ENCODE measurements at places on chromosomes 4 and X.

- no peak for DNase-seq
These were observed 3.3 kb upstream of the SH2D1A start for GRCh38 chrX:124343016-124343415.

DNA sequence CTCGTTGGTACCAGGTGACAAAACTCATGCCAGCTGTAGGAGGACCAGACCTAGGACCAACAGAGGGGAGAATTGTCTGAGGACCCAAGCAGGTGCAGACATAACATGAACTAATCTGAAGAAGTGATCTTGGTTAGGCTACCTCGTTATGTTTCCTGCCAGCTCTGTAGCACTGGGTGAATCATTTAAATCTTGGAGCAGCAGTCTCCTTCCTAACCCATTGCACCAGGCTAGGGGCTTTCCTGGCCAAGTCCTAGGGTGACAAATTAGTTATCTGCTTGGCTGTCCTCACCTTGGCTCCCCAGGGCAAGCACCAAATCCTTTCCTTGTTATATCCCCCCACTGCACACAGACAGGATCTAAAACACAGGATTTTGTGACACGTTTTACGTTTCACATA, 87.8 kb downstream of the WWC2 start:
- DNase-seq = no peak

DNA sequence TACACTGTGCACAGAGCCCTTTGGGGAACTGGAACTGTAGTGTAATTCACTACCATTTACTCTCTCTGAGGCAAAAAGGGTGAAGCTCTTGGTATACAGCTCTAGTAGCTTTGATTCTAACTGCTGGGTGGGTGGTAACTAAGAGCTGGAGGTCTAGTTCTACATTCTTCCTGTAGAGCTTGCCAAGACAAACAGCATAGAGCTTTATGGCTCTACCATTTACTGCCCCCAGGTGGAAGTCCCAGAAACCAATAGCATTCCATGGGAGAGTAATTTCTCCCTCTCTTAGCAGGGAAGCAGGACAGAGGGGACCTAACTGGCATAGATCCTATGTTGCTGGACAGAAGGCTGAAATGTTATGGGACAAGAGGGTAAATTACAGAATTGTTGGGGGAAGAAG, 26.7 kb downstream of the HDAC8 start:
- DNase-seq = no peak

DNA sequence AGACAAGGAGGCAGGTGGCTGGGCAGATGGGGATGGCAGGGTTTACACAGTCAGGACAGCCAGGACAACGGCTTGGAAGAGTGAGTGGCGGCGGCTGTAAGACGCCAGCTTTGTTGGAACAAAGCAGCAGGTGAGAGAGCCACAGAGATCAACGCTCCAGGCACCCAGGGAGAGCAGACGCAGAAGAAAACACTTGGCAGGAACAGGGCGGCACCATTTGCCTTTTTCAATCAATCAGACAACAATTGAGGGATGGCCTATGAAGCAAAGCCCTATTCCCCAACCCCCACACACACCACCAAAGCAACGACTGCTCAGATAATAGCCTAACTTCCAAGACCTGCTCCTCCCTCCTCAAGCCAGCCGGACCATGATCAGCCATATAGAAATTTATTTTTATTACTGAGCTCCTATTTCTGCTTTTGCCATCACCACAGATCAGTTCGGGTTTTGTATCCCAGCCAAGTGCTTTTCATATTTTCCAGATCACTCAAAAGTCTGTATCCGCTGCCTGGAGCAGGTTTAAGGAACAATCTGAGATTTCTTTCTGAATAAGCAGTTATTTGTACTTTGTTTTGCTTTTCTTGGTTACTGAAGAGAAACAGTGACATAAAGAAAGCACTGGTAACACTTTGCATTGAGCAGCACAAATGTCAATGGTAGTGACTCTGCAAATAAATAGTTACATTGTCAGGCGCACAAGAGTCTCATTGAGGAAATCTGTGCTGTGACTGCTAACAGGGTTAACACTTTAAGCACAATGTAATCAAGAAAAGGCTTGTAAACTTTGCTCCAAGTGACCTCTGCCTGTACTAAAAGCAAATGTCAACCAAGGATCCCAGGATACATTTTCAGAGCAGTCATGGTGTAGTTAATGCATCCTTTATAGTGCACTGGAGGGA, 81.8 kb upstream of the RBPJ start:
- DNase-seq = no peak

DNA sequence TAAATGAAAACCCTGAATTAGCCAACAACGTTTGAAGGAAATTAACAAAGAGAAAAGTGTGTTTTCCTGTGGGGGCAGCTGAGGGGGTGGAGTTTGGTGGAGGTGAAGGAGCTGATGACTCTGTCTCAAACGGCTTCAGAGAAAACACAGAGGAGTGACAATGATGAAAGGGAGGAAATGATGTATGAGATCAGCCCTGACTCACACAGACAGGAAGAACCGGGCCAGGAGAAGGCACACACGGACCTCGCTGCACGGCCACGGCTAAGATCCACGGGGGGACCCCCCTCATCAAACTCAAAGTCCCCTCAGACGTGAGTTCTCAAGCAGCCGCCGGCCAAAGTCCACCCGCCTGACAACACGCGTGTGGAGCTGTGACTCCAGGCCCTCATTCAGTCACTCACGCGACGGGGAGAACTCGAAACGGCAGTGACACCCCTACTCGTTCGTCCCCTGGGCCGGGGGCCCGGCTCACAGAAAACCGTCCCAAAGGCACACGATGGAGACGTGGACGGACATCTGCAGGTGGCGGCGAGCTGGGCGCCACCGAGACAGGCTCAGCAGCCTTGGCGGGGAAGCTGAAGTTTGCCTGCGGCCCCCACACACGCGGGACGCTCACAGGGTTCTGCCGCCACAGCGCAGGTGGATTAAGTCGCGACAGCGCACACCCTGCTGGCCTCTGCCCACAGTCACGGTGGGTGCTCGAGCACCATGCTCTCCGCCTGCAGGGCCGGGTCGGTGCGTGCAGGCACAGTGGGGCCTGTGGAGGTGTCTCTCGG, 28.8 kb downstream of the PPP2R3B start:
- DNase-seq = no peak

DNA sequence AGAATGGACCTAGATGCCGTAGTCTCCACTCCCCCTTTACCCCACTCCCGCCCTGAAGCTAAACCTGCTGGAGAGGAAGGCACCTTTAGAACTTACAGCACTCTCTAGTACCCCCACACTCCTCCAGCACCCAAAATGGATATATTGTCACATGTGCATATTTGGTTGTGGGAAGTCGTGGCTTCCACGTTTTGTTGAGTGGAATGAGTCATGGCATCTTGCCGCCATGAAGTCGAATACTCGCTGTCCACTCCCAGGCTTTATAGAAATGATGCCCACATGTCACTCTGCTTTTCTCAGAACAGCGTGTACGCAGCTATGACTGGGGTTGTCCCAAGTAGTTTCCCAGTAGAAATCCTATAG, 545 bp downstream of the ABCE1 start:
- DNase-seq = peak; percentile 9

GRCh38 chrX:119375561-119375960, 23.6 kb upstream of the SLC25A43 start:
- DNase-seq = no peak

- DNase-seq = no peak
These were observed 44.7 kb downstream of the FAM53A start for GRCh38 chr4:1639299-1639868.

- no peak for DNase-seq
These were observed 118.8 kb upstream of the AFF2 start for GRCh38 chrX:148381603-148382002.

GRCh38 chr4:173318648-173319211, 15.4 kb downstream of the HMGB2 start:
- no peak for DNase-seq

DNA sequence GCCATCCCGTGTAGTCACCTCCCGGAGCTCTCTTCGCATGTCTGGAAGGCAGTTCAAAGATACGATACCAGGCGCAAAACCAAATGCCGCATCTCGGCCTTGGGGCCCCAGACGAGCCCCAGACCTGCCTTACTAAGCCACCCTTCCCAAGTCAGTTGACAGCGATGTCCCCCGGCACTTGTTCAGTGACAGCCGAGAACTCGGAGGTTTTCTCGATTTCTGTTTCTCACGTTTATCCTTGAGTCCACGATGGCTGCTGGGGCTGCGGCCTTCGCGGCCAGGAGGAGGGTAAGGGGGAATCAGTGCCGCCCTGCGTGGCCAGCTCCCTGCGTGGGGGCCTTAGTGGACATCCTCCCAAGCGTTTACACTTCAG, 7.3 kb downstream of the MAEA start:
- DNase-seq = no peak

GRCh38 chr4:55498051-55498450, 48.7 kb downstream of the CLOCK start:
- DNase-seq = no peak

DNA sequence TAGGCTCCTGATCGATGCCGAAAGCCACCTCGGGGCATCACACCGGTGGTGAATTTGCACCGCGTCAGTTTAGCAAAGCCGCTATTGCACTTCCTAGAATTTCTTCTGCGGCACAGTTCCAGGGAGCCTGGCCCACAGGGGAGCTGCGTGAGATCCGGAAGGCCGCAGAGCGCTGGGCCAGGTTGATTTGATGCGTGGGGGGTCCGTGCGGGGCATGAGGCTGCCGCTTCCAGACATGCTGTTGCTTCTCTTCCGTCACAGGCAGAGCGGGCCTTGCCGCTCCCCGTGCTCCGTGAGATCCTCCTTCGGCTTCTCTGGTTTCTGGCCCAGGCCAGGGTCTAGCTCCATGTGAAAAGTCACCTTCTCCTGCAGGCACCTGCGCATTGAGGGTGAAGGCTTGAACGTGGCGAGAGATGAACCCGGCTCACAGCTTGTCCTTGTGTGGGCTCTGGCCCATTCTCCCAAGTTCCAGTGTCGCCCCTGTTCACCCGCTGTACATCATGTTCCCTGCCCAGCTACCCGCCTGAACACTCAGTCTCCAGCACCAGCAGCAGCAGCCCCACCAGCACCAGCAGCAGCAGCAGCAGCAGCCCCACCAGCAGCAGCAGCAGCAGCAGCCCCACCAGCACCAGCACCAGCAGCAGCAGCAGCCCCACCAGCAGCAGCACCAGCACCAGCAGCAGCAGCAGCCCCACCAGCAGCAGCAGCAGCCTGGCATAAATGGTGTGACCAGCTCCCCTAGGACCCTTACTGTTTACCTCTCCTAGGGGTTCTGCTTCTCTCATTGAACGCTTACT, 131.2 kb downstream of the TRIML1 start:
- no peak for DNase-seq

- DNase-seq = no peak
These were observed 98.9 kb downstream of the HPGD start for GRCh38 chr4:174423257-174423944.

DNA sequence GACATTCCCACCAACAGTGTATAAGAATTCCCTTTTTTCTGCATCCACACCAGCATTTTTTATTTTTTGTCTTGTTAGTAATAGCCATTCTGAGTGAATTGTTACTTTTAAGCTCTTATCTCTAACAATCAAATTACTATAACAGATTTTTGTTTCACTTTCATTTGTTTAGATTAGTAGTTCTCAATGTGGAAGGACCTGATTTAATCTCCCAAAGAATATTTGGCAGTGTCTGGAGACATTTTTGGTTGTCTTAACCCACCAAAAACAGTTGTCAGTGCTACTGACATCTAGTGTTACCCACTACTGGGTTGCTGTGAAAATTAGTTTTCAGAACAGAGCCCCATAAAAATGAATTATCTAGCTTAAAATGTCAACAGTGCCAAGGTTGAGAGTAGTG, 37.9 kb downstream of the RUFY3 start:
- DNase-seq = no peak

DNA sequence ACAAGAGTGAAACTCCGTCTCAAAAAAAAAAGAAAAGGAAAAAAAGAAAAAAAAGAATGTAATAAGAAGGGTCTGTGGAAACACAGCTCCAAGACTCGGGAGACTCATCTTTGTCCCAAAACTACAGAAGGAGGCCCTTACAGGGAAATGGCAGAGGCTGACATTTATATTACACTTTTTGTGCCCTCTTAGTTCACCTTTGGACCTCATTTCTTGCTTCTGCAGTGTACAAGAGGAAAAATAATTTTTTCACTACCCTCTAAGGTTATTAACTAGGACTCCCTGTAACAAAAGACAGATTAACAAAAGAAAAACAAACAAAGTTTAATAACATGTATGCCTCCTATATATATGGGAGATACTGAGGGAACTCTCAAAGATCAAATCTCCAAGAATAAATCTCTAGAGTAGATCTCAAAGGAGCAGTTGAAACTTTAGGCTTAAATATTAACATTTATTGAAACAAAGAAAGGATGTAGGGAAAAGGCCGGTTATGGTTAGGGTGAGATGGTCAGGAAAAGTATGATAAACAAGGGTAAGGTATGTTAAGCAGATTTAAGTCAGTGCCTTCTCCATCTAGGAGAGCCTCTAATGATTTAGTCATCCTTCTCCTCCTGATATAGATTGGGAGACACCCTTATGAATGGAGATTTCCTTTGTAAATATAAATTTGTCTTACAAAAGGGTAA, 121.3 kb upstream of the JADE1 start:
- no peak for DNase-seq

GRCh38 chrX:126485409-126485808, 67.2 kb downstream of the DCAF12L1 start:
- DNase-seq = no peak

GRCh38 chr4:78237360-78237759, 180.2 kb downstream of the FRAS1 start:
- no peak for DNase-seq

DNA sequence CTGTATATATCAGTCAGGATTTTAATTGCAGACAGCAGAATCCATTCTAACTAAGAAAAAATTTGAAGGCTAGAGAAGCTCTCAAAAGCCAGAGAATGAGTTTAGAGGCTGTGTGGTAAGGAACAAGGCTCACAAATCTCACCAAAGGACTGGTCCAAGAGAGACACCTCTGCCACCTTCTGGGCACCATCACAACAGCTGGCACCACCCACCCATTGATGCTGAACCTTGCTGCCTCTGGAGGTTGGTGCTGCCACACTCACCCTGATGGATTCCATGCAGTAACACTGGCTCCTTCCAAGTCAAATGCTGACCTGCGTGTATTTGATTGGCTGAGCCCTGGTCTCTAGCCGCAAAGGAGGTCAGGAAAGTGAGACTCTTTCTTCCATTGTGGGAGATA, 100.8 kb downstream of the BEND2 start:
- no peak for DNase-seq

DNA sequence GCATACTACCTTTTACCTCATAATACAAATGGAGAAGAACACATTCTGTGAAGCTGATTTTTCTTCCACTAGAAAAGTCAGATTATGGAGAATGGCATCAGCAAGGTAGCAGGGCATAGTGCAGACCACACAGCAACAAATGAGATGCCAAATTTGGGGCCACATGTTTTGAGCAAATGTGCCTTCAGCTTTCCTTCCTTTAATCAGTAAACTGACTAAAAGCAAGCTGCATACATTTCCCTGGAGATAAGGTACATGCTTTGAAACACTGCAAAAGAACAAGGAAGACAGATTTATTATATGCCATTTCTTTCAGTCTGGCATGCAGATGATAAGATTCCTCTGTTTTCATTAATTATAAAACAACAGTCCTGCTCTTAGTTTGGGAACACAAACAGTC, 67.1 kb upstream of the GUCY1A1 start:
- DNase-seq = no peak

GRCh38 chr4:23269566-23269965, 576.8 kb downstream of the GBA3 start:
- no peak for DNase-seq

GRCh38 chrX:139811942-139812629, 104.1 kb upstream of the MCF2 start:
- no peak for DNase-seq
